ENCODE measurements at places on chromosomes 13 and 19. TPM values are rescaled to one million over a fixed set of nuclear protein-coding genes. Genes with fewer than 3 reads are reported as not detected.

The RASA3 gene
- 1.6 TPM for total RNA-seq

The CLC gene
- not detected for total RNA-seq

The ZNF730 gene
- 0.44 TPM for total RNA-seq

The MAP4K1 gene
- 3.4 TPM for total RNA-seq

The DACH1 gene
- 0.24 TPM for total RNA-seq

Data from esophagus mucosa (tissue), 1 donor.